Activated T-helper 1 cell treated with anti-CD3 and anti-CD28 coated beads, Interleukin-2, amount 50 U/mL, for 16 hours (primary cell): ENCODE measurements at places on chromosomes 7 and 10.

DNA sequence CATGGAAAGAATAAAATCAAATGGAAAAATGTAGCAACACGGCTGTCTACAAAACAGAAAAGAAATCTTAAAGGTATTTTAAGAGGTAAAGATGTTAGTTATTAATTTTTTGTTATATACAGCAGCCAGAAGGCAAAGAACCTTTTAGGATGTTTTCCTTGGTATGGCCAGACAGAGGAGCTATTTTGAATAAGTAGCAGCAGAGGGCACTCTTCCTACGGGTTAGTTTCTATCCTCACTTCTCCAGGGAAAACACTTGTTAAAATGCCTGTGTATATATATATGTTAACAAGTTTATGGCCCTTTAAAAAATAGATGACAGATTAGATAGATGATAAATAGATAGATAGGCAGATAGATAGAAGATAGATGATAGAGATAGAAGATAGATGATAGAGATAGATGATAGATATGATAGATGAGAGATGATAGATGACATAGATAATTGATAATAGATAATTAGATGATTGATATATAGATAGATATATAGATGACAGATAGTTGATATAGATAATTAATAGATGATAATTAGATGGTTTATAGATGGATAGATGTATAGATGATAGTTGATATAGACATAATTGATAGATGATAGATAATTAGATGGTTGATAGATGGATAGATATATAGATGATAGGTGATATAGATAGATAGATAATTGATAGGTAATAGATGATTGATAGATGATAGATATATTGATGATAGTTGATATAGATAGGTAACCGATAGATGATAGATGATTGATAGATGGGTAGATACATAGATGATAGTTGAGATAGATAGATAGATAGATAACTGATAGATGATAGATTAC, 57.8 kb upstream of the WIPF3 start:
- no peak for DNase-seq

DNA sequence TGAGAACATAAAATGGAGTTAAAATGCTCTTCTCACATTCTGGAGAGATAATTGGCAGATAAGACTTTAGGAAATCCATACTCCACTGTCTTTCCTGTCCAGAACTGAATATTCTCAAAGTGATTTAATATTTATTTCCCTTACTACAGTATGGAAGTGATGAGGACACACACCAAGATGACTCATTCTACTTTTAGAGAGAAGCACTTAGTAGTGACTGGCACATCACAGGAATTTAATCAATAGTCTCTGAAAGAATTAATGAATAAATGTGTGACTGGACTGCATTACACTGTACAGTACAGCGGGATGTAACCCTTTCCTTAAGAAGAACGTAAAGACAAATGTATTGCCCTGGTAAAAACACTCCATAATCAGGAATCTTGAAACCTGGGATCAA, 116.7 kb downstream of the SEMA3E start:
- DNase-seq: no peak

- no peak for DNase-seq
These were observed 315.7 kb downstream of the GPR37 start for GRCh38 chr7:124449896-124450295.

- peak; percentile 78 for DNase-seq
These were observed 582 bp downstream of the HBP1 start for GRCh38 chr7:107169120-107170050.

DNA sequence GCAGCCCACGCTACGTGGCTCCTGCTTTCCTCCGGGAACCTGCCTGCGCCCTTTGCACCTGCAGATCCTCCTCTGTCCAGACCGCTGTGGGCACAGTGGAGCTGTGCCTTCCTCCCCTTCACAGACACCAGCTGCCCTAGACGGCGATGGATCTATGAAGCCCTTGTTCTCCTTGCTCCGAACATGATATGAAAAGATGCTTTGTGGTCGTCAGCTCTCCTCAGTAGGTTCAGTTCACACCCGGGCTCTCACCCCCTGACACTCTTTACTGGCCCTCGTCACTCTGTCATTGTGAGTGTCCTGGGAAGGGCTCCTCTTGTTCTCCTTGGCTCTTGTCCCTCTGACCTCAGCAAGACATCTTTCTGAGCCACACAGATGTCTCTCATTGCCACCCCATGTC, 4.2 kb downstream of the ZNF488 start:
- DNase-seq: no peak

DNA sequence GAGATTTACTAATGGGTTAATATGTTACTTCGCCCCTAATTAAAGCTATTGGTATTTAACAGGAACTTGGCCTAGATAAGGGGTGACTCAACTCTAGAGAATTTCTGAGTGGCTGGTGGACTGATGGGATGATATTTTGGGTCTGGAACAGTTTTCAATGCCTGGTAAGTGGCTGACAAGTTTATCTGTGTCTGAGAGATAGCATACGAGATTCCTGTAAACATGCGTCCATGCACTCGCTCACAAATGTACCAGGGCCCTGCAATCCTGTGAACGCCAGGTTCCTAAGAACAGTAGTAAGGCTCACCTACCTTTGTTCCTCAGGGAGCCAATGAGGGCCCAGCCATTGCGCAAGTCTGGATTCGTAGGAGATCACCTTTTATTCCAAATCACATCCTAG, 683.8 kb upstream of the ANKRD30A start:
- DNase-seq: no peak

GRCh38 chr7:79608005-79608404, 154.5 kb upstream of the MAGI2 start:
- no peak for DNase-seq

- DNase-seq: no peak
These were observed 147.3 kb upstream of the CDCA7L start for GRCh38 chr7:22093001-22093400.

DNA sequence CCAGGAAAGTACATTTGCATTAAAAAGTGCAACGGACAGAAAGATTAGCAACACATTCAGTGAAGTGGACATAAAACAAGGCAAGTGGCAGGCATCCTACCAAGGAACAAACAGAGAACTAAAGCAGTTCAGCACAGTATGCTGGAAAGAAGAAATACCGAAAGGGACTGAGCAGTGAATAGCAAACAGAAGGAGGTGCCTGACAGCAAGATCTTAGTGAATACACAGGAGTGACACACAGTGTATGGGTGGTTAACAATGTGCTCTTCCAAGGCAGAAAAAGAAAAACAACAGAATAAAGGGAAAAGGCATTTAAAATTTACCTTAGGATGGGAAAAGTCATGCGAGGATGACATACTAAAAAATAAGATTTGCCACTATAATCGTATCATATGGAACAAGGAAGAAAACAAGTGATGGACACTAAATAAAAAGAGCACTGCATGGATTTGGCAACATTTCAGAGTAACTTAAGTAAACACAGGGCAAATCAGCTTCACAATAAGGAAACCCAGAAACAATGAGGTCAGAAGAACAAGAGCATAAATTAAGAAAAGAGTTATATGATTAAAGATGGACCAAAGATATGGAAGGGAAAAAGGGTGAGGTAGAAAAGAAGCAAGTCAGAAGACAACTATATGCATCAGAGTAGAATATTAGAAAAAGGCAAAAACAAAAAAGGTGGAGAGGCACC, 29.5 kb downstream of the MEST start:
- DNase-seq: no peak

DNA sequence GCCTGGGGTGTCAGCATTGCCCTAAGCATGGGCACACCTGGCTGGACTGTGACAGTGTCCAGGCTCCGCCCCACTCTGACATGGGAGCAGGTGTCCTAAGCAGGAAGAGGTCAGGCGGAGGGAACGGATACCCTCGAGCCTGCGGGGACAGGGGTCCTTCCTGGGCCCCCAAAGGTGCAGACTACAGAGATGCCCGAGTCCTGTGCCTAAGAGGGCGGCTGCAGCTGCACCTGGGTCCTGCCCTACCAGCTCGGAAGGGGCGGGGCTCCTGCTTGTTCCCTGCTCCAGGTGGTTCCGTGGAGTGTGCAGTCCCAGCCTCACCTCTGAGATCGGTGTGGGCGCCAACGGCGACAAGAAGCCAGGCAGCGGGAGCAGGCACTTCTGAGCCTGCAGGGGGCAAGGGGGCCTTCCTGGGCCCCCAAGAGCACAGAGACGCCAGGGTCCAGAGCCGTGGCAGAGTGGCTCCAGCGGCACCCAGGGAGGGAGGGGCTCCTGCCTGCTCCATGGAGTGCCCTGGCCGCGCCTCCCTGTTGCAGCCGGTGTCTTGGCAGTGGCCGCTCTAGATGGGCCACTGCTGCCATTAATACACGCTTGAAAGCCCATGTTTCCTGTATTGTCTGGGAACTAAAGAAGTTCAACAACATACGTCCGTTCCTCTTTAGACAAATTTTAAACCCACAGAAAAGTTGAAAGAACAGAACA, 64.5 kb upstream of the CACNA2D1 start:
- no peak for DNase-seq

- no peak for DNase-seq
These were observed 54.6 kb downstream of the EEPD1 start for GRCh38 chr7:36207451-36208291.

DNA sequence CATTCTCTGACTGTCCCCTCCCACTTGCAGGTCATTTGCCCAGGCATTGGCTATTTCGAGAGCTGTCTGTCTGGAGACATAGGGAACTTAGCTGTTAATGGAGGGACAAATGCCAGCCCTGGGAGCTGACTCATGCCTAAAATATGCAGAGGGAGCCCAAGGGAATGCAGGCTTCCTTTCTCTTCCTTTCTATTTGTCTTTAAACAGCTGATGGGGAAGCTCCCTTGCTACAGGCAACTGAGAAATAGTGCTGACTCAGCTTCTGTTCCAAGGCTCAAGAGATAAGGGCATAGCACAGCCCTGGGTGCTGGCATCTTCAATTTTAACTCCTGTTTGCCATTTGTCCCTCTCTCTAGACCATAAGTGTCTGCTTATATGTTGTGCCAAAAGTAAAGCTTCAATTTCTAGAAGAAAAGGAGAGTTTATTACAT, 82.7 kb upstream of the C1GALT1 start:
- DNase-seq: no peak

- no peak for DNase-seq
These were observed 179.8 kb upstream of the PDE1C start for GRCh38 chr7:32250003-32250402.

- no peak for DNase-seq
These were observed 48.1 kb upstream of the PLEKHA1 start for GRCh38 chr10:122326385-122326784.

GRCh38 chr7:82397879-82398524, 45.6 kb downstream of the CACNA2D1 start:
- DNase-seq: no peak

DNA sequence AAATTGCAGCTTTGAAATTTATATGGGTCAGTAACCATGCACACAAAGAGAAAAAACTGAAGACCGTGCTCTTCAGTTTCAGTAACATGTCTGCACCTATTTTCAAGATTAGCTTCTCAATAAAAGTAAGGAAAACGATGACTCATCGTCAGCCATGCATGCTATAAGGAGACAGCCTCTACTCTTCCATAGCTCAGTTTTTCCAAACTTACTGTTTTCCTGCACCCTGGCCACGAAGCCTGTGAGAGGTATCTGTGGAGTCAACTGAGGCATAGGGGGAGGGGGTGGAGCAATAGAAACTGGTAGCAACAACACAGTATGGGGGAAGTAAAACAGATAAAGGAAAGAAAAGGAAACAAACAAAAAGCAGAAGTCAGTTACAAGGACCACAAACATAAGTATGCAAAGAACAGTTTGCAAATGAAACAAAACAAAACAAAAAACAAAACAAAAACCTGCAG, 58.0 kb downstream of the PDSS1 start:
- no peak for DNase-seq

- no peak for DNase-seq
These were observed 1.2 kb upstream of the SDHAF3 start for GRCh38 chr7:97116308-97116707.

GRCh38 chr10:14126697-14127440, 203.9 kb downstream of the FRMD4A start:
- no peak for DNase-seq
